Astrocyte of the spinal cord (primary cell): ENCODE measurements at places on chromosomes 7 and 10.
A peak's percentile ranks its signal among the peaks of the same experiment; 100 is the strongest.

DNA sequence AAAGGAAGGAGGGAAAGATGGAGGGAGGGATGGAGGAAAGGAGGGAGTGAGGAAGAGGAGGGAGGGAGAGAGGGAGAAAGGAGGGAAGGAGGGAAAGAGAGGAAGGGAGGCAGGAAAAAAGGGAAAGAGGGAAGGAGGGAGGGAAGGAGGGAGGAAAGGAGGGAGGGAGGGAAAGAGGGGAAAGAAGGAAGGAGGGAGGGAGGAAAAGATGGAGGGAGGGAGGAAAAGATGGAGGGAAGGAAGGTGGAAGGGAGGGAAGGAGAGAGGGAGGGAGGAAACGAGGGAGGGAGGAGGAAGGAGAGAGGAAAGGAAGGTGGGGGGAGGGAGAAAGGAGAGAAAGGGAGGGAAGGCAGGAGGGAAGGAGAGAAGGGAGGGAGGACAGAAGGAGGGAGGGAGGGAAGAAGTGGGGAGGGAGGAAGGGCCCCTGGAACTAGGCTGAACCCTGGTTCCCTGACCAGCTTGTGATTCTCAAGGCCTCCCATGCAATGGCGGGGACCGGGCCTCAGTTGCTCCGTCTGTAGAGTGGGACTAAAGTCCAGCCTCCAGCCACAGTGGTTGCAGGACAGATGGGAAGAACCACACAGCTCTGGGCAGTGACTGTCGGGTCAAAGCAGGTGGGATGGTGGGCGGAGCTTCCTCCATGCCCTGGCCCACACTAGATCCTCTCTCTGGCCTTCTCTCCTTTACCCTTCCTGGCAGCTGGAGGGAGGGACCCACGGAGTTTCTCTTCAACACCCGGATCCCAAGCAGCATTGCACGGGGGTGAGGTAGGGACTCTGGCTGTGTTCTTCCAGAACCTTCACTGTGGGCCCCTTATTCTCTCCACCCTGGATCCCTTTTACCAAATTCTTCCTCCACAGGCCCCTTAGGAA, 4.3 kb upstream of the TTYH3 start:
- no peak for DNase-seq

DNA sequence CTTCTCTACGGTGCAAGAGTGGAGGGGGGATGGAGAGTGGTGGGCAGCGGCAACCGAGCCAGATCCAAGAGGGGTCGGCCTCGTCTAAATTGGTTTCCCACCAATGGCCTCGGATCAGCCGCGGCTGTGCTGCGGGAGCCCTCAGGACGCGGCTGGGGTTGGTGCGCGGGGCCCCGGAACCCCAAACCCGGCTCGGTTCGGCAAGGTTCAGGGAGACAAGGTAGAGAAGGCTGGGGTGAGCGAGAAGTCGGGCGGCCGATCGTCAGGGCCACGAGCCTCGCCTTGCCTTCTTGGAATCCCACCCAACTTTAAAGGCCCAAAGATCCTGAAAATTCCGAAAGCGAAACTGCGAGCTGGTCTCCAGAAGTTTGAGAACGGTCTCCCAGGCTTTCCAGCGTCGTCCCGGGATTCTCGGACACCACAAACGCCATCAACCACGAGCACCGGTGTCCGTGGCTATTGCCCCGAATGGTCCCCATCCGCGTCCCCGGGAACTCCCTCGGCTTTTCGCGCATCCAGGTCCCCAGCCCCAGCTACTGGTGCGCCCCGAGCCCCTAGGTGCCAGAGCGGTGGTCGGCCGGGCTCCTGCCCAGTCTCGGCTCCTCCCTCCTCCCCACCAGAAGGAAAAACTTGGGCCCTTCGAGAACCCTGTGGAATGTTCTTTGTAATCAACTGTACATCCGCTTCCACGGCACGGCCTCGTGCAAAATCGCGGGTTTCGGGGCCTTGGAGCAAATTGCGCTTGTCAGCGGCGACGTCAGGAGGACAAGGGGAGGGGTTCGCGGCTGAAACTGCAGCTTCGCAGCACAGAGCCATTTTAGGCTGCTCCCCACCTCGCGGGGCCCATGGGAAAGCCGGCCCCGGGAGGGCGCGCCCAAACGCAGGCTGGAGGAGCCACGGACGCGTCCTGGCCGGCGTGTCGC, 3.2 kb downstream of the SFMBT2 start:
- peak; percentile 36 for DNase-seq

DNA sequence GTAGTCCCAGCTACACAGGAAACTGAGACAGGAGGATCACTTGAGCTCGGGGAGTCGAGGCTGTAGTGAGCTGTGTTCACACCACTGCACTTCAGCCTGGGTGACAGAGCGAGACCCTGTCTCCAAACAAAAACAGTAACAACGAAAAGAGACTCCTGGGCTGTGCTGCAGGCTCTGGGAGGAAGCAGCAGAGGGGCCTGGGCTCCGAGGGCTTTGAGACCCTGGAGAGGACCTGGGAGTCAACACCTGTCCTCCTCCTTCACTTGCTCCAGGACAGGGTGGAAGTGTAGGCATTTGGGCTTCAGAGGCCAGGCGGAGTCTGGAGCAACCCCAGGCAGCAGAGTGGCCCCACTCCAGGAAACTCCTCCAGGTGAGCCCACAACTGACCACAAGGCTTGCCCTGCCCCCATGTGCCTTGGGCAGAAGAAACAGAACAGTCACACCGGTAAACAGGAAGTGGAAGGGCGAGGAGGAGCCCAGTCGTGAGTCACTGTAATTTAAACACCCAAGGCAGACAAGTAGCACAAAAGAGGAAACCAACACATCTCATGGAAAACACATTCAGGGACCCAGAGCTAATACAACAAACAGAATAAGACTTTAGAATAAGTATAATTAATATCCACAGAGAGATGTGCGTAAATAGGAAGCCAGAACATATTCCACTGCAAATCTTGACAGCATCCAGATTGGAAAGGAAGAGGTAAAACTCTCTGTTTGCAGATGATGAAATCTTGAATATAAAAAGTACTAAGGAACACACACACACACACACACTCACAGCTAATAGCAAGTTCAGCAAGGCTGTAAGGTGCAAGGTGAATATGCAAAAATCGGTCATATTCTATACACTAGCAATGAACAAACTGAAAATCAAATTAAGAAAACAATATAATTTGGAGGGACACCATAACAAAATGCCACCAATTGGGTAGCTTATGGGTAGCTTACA, 20.5 kb upstream of the RASGEF1A start:
- DNase-seq = no peak

DNA sequence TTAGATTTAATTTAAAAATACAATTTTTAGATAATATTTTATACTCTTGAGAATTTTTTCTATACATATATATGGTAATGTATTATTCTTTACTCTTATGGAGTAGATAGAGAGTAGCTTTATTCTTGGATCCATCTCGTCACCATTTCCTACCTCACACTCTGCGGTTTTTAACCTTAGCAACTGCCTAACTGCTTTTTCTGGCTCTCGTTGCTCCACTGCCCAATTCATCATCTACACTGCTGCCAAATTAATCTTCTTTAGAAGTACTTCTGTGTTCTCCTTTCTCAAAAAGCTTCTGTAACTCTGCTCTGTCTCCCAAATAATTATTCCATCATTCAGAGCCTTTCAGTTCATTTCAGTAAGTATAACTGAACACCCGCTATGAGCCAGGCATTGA, 35.3 kb downstream of the CAPZA2 start:
- no peak for DNase-seq

GRCh38 chr10:119302591-119303253, 95.4 kb downstream of the GRK5 start:
- DNase-seq = no peak

DNA sequence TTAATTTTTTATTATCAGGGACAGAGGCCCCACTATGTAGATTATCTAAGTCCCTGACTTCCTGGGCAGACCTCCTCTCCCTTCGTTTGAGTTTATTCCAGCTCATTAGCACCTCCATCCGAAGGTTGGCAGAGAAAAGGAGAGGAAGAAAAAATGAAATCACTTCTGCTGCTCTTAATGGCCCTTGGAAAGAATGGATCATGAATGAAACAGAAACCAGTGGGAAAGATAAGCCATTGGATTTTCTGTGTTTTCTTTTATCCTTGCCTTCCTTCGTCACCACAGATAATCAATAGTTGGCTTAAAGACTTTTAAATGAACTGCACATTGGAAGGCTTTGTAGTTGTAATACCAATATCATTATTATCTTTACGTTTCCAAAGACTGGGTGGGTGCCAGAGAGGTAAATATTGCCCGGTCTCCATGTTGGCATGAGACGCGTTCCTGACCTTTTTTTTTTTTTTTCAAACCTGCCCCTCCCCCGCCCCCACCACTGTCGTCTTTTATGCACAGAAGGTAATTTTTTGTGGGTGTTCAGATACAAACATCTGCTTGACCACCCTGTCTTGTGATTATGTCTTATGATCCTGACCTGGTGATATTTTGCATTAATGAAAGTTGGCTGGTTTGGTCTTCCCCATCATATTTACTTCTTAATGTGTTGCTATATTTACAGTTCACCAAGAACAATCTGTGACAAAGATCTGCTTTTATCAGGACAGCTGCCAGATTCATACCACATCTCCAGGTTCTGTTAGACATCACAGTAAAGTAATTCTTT, 116.8 kb downstream of the ARID5B start:
- DNase-seq = no peak

DNA sequence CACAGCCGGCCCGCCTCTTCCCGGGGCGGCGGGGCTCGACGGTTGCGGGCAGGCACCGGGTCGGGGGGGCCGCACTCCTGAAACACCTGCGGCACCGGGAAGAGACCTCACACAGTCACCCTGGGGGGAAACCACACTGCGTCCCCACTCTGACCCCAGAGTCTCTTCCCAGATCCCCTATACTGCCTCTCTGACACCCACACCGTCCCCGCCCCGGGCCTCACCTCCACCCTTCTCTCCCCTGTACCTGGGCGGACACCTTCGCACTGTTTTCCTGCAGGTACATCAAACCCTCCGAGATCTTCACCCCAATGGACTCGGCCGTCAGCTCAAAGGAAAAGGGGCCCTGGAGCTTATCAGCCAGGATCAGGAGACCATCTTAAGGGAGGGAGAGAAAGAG, 3.4 kb upstream of the GAL3ST4 start:
- DNase-seq = no peak
